ENCODE measurements at places on chromosomes 5 and 9.

- DNase-seq: no peak
Observed at GRCh38 chr9:134032456-134033222, 7.4 kb downstream of the BRD3OS start.

- DNase-seq: no peak
Observed at GRCh38 chr9:73219985-73220626, 68.4 kb downstream of the ANXA1 start.

GRCh38 chr5:17238521-17239041 lies 21.1 kb downstream of the BASP1 start:
- DNase-seq: no peak

DNA sequence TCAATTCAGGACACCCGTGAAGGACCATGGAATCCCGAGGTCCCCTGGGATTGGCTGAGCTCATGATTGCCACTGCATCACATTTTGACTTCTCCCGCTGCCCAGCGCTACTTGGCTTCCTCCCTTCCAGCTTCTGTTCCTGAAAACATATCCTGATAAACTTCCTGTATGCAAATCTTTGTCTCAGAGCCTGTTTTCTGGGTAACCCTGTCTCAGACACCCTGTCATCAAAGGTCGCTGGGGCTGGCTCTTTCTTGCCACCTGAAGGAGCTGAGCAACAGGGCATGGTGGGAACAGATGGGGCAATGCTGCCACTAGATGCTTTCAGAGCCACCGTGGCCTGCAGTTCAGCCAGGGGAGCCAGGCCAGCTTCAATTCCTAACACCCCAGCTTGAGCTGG lies 154.3 kb upstream of the TBC1D2 start:
- no peak for DNase-seq

GRCh38 chr9:98707166-98708102 lies 1.3 kb downstream of the GABBR2 start:
- DNase-seq: peak; percentile 87

All from mesendoderm (in vitro differentiated cells).